ENCODE measurements at places on chromosomes 3 and 15.

DNA sequence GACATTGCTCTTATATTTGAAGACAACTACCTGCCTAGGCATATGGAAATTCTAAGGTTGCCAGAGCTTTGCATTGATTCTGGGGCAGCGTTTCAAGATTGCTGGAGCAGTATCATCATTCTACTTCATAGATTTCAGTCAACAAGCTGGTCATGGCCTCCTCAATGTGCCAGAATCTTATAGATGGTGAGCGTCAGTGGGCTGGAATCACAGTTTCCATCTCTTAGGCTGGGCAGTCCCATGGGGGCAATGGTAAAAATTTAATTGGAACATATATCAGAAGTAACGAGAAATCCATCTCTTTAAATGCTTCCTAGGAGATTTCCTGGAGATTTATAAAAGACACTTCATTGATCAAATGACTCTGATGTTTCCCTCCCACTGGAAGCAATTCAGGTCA, 258.3 kb downstream of the SV2B start:
- DNase-seq = no peak

GRCh38 chr3:40099871-40100270, 209.6 kb upstream of the EIF1B start:
- DNase-seq = no peak

DNA sequence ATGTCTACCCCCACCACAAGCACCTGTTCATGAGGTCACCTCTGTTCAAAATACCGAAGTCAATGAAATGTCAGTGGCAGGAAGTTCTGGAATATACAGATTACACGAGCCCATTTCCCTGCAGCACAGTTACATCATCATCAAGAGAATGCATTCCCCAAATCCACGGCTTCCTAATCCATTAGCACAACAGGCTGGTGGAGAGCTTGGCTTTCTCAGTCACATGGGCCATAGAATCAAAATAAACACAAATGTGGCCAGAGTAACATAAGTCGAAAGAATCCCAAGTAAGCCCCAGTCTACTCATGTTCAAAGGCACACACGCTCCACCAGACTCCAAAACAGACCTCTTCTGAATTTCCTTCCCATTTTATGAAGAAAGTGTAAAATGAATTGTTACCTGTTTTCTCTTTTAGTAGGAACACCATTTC, 419.3 kb downstream of the MAGI1 start:
- no peak for DNase-seq

GRCh38 chr15:67397139-67397538, 123.8 kb upstream of the C15orf61 start:
- no peak for DNase-seq

DNA sequence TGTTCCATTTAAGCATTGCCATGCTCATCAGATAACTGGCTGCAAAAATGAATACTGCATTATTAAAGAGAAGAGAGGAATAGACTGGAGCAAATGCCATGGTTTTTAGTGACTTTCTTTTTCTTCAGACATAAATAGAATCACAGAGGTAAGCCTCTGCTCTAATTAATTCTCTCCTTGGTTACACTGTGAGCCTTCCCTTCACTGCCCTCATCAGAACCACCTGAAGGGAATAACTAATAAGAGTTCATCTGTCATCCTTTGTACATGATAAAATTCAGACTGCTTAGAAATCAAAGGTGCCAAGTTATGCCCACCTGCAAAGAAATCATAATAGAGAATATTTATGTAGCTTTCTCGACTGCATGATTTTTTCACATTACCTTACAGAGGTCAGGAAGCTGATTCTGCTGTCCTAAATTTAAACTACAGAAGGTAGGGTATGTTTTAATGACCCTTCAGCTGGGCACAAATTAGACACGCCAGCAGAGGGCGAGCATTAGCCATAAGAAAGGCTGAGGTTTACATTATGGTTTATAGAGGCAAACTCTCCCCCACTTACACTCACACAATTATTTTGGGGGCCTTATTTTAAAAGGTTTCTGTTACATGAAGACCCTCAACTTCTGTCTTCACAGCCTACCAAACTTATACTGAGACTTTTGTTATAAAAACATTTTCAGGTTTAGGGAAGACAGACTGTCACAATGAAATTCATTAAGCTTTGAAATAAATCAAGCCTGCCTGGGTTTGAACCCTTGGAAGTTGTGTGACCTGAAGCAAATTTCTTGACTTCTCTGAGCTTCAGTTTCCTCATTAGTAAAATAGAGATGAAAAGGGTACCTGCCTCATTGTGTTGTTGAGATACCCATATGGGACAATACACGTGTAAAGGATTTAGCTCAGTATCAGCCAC, 15.3 kb upstream of the UNC13C start:
- DNase-seq = no peak

DNA sequence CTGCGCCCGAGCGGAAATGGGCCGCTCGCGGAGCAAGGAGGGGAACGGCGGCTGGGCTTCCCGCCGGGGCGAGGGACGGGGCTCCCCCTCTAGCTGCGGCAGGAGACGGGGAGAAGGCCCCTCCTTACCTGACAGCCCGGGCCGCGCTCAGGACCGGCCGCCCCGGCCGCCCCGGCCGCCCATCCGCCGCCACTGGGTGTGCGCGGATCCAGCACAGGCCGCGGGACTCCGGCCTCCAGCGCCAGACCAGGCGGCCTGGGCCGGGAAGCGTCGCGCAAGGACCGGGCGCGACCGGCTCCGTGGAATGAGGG, 296 bp downstream of the TPRA1 start:
- DNase-seq = no peak

GRCh38 chr3:42651248-42652091, 2.0 kb upstream of the ZBTB47 start:
- no peak for DNase-seq

DNA sequence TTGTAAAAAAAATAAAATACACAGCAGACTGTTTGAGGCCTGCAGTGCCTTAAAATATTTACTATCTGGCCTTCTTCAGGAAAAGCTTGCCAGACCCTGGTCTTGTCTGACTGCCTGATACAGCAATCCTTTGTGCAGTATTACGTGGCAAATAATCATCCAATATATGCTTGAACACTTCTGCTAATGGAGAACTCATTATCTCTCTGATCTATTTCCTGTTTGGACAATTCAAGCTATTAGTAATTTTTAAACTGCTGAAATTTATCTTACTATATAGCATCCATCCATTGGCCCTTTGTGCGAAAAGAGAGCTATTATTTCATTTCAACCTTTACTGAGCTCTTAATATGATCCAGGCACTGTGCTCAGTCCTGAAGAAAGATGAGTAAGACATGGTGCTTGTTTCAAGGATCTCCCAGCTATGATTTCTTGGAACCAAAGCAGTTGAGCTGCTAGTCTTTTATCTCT, 15.9 kb downstream of the ATG7 start:
- no peak for DNase-seq

DNA sequence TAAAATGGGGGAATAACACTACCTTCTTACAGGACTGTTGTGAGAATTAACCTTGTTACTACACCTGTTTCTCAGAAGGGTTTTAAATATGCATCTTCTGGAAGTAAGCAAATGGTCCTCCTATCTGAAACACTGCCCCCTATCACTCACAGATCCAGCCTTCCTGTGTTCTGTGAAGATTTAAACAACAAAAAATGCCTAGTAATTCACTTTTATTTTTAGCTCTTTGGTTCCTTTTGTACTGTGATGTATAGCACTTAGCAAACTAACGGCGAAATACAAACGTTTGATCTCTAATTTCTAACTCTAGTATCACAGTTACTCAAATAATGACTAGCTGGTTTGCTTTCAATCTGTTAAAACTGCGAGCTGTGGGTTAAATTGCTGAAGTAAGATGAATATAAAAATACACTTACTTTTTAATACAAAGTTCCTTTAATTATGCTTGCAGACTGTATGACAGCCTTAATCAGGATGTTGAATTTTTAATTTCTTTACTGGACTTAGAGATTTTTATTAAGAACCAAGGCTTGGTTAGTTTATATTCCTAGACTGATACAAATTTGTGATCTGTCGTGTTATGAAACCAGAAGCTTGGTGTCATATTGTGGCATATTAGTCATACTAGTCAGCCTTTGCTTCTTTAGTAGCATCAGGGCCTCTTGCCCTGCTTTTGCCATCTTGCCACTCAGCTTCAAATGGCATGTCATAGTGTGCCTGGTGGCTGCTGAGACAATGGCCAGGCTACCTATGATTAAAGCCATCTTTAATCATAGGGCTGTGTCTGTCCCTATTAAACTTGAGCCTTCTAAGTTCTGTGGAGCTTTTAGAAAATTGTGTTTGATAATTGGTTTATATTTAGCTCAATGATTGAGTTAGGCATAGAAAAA, 9.2 kb downstream of the EIF3J start:
- no peak for DNase-seq

- no peak for DNase-seq
Observed at GRCh38 chr3:47374587-47374986, 6.2 kb upstream of the PTPN23 start.

Measured in natural killer cell (primary cell).